T-cell (primary cell): ENCODE measurements at places on chromosomes 1 and 21.
A peak's percentile ranks its signal among the peaks of the same experiment; 100 is the strongest.

DNA sequence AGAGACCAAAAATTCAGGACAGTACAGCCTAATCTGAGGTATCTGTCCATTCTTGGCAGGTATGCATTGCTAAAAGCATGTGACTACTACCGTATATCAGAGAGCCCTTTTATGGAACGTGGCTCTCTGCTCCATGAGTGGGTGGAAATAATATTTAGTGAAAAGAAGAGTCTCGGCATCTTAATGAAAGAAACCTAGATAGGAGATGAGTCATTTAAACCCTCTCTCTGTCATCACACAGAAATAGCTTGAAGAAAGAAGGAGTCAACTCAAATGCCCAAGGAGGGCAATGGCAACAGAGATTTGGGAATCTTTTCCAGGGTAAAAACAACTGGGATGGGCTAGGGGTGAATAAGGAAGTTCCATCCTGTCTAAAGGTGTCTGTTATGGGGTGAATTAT lies 528.2 kb downstream of the SMYD3 start:
- DNase-seq = no peak

- DNase-seq = no peak
These were observed 2.2 kb downstream of the MTARC1 start for GRCh38 chr1:220788900-220789299.

GRCh38 chr1:19974822-19975416 lies 4.5 kb downstream of the PLA2G2A start:
- DNase-seq = peak; percentile 4

DNA sequence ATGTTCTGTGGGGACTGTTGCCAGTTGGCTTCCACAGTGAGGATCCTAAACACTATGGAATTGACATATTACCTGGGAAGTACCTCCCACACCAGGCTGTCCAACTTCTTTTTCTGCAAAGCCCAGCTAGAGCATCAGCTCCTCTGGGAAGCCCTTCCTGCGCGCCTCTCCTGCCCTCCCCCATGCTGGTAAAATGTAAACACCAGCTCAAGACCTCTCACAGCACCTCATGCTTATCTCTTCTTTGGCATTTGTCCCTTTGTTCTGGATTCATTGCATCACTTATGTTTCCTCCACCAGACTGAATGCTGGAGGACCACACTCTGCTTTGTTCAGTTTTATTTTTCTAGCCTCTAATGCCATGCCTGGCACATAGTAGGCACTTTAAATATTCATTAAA lies 172.1 kb downstream of the HHAT start:
- no peak for DNase-seq

DNA sequence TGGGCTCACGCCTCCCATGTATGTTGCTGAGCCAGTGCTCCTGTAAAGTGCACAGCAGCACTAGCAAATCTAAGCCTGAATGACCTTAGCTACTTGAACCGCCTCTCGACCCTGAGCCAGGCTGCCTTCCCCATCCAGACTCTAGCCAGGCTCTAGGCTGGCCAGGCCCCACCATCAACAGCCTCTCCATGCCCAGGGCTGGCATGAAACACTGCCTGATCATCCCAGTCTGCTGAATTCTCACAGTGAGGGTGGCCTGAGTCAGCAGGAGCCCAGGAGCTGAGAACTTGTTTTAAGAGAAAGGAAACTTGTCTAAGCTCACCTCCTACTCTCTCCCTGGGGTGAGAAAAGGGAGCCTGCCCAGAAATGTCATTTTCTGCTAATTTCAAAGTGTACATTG lies 733.3 kb downstream of the PTPRU start:
- no peak for DNase-seq

GRCh38 chr21:34536820-34537219 lies 24.8 kb upstream of the KCNE1 start:
- DNase-seq = no peak

- no peak for DNase-seq
These were observed 77.9 kb downstream of the TGFBR3 start for GRCh38 chr1:91807921-91808620.

- DNase-seq = no peak
These were observed 8.7 kb upstream of the MMEL1 start for GRCh38 chr1:2641381-2642130.

DNA sequence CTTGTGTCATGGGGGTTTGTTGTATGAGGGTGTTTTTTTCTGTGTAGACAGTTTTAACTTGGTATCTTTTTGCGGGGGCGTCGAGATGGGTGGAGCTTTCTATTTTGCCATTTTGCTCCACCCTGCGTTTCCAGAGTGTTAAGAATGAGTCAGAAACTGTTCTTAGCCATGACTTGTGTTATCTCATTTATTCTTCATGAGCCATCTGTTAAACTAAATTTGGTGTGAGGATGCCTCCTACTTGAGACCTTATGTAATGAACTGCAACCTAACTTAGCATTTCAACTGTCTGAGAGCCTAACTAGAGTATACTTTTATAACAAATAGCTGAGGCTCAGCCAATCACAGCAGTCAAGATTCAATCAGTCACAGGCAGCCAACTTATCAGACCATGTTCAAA lies 1873.5 kb downstream of the NCAM2 start:
- DNase-seq = no peak

DNA sequence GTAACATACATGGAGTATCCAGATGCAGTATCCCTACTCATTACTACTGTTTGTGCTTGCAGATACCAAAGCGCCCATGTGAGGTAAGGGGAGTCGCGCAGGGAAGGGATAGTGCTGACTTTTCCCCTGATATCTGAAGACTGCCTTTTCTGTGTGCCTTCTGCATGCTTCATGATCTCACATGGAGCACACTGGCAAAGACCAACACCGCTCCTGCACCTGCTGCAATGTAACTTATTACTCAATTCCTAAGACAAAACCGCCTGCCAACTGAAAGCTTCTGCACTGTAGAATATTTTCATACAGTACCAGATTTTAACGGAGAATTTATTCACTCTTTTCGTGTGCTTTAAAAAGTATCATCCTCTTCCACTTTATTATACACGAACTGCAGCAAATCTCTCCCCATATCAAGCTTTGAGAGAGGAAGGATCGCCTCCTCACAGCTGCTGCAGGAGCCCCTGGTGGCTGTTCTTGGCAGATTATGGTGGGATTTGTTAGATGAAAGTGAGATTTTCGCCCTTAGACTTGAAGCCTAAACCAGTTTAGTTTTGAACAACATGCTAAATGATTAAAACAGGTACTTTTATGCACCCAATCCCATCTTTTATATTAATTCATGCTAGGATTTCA lies 99.1 kb downstream of the PTPN14 start:
- no peak for DNase-seq

GRCh38 chr1:40750451-40750908 lies 33.1 kb upstream of the KCNQ4 start:
- DNase-seq = no peak

GRCh38 chr21:35565204-35565611 lies 495.1 kb downstream of the SETD4 start:
- no peak for DNase-seq

DNA sequence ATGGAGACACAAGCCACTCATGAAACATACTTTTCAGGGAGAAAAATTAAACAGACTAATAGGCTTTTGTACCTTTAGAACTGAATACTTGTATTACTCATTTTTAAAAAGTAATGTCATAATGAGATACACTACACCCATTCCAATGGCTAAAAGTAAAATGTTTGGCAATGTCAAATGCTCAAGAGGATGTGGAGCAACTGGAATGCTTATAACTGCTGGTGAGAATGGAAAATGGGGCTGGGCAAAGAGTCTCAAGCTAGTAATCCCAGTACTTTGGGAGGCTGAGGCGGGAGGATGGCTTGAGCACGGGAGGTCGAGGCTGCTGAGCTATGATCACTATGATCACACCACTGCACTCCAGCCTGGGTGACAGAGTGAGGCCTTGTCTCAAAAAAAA lies 86.3 kb downstream of the NKAIN1 start:
- no peak for DNase-seq

- no peak for DNase-seq
These were observed 143.0 kb downstream of the RERE start for GRCh38 chr1:8674481-8674880.

DNA sequence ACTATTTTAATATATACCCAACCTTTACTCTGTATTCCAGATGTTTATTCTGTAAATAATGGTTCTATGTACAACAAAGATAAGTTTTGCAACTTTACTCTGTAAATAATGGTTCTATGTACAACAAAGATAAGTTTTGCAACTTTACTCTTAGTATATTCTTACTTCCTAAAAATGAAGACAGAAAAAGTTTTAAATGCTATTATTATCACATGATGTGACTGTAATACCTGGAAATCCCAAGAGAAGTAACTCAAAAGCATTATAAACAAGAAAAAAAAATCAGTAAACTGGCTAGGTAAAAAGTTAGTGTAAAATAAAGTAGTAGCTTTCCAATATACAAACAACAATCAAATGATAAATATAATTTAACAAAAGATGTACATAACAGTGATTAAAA lies 18.5 kb upstream of the EXO1 start:
- DNase-seq = no peak

DNA sequence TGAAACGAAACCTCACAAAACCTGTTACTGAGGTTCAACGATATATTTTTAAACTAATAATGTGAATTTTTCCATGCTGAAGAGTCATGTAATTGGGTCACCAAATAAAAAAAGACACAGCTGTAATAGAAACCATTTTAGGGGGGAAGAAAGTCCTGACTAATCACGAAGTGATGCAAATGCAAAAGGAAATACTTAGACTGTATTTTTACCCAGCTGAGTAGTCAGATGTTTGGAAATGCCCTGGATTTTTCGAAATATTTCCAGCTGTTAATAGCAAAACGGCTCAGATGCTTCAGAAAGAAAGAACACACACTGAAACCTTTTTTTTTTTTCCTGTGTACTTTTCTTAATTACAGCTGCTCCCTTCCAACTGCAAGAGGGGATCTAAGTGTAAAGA lies 210.3 kb downstream of the SETD4 start:
- DNase-seq = no peak

DNA sequence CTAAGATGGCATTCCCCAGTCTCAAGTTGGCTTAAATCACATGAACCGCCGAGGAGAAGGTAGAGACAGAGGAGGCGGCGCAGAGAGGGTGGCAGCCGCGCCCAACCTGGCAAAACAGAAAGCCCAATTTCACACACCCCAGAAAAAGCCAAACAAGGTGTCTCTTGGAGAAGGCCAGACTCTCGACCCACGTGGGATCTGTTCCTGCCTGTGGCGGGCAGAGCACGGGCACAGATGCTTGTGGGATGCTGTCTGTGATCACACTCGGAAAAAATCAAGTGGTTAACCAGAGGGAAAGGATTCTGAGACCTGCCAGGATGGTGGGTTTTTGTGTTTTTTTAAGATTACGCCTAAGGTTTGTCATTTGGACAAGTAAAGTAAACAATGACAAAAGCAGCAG lies 80.7 kb downstream of the MRPL37 start:
- no peak for DNase-seq
